ENCODE measurements at places on chromosomes 5 and 9. TPM values are rescaled to one million over a fixed set of nuclear protein-coding genes. Genes with fewer than 3 reads are reported as not detected.

SREK1 gene
- 57.0 TPM for total RNA-seq

CERCAM gene
- 0.30 TPM for total RNA-seq

GRCh38 chr5:127409246-127409917, 108.1 kb upstream of the PRRC1 start:
- no peak for DNase-seq

DNA sequence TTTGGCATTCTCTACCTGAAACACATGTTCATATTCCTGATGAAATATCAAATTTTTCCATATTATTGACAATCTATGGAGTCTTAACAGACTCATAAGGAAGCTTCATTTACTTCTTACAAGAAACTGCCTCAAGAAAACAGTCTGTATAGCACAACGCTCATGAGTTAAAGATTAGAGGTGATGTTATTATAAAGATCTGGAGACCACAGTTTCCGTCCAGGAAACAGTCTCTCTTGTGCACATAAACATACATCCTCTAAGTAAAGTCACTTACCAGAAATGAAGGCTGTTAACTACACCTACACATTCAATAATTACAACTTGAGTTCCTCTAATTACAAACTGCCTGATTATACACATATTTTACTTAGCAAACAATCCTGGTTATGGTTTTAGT, 86.9 kb downstream of the RAPGEF6 start:
- DNase-seq: no peak

FRRS1L gene
- total RNA-seq: 0.10 TPM

DNA sequence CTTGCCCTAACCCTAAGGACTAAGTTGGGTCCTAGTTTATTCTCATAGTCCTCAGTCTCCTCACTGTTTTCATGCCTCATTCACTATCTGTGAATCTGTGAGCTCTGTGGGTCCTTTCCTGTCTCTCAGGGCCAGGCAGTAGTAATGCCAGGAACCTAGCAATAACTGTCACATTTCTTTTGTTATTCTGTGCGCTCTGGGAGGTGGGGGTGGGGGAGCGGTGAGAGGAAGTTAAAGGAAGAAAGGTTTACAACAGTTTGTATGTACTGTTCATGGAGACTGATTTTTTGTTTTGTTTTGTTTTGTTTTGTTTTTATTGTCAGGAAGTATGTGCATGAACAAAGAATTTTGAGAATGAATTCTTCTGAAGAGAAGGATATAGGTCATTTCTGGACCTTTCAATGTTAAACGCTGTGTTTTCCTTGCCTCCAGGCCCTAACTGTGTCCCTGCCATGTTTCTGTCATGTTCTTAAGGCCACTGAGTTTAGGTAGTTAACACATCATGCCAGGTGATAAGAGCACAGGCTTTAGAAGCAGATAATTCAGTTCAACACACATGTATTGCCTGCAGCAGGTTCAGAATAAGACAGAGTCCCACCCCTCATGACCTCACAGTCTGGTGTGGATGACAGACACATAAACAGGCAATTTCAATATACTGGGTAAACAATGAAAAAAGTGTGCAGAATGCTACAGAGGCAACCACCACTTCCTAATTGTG, 13.3 kb upstream of the FEM1C start:
- no peak for DNase-seq

DNA sequence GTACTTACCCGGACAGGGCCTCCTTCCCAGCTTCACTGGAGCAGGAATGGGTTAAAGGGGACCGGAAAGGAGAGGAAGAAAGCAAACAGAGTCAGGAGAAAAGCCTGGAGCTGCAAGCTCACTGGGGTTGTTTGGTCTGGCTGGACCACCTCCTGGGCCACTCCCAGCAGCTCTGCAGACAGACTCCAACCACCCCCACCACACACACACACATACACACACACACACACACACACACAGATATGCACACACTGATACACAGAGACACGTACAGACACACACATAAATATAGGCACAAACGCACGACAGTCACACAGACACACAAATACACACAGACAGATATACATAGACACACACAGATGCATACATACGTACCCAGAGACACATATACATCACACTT, 34.9 kb upstream of the SYNPO start:
- DNase-seq: no peak

DNA sequence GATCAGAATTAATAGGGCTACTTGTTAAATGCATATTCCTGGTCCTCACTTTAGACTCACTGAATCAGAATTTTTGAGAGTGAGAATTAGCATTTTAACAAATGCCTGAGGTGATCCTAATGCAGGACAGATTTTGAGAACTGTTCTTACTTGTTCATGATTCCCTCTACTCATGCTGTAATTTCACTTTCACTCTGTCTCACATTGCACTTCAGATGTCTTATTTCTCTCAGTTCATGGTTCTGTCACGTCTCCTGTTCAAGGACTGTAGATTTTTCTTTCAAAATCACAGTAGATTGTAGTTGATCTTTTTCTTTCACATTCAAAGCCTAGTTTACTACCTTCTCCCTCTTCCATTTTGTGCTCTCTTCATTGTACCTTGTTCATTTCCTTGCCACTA, 54.3 kb downstream of the ADGRV1 start:
- DNase-seq: no peak

ARL10 gene
- 7.9 TPM for total RNA-seq

TAS2R1 gene
- total RNA-seq: not detected

CTXN3 gene
- total RNA-seq: not detected

- no peak for DNase-seq
Measured at GRCh38 chr9:79685577-79685976, 113.8 kb downstream of the TLE4 start.

GRCh38 chr9:109556061-109556460, 58.0 kb upstream of the PTPN3 start:
- DNase-seq: no peak

GRCh38 chr5:165039748-165040147, 1534.3 kb downstream of the MAT2B start:
- DNase-seq: no peak

DNA sequence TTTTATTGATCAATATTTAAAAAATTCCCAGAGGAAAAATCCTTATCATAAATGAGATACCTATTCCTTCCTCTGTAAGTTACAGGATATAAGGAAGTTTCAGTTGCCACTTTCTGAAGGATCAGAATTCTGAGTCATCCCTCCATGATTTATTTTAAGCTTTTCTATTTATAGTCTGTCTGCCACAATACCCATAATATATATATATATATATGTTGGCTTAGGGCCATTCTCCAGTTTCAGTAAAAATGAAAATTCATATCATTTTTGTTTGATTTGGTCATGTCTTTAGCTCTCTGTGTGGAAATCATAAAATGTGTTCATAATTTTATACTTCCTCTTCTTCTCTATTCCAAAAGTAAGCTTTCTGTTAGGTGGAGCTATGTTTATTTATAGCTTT, 215.8 kb upstream of the CYLC2 start:
- DNase-seq: no peak

- no peak for DNase-seq
Measured at GRCh38 chr5:1666812-1667588, 132.6 kb downstream of the MRPL36 start.

DNA sequence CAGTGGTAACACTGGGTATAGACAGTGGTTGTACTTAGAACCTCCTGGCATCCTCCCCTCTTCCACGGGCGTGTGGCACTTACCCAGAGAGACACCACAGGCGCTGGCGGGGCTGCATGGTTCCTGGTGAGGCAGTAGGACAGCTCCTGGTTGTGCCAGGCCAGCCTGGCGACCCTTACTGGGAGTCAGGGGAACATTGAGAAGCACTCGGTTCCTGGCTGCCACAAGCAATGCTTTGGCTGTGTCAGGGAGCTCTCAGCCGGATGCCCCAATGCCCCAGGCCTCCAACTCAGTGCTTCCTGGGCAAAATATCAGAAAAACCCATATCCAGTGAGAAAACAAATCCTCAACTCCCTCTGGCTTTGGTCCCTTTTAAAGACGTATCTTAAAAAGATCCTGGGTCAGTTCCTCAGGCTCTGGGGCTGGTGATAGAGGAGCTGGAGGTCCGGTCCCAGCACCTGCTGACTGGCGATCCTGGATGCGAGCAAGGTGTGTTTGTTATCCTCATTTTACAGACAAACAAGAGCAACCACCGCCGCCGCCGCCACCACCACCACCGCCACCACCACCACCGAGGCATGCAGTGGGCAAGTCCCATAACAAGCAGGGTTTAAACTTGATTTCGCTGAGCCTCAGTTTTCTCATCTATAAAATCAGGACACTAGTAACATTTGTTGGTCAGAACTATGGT, 4.2 kb downstream of the NKX2-5 start:
- no peak for DNase-seq

TMEM232 gene
- 0.29 TPM for total RNA-seq

- no peak for DNase-seq
Measured at GRCh38 chr9:135199489-135199888, 112.0 kb downstream of the OLFM1 start.

DNA sequence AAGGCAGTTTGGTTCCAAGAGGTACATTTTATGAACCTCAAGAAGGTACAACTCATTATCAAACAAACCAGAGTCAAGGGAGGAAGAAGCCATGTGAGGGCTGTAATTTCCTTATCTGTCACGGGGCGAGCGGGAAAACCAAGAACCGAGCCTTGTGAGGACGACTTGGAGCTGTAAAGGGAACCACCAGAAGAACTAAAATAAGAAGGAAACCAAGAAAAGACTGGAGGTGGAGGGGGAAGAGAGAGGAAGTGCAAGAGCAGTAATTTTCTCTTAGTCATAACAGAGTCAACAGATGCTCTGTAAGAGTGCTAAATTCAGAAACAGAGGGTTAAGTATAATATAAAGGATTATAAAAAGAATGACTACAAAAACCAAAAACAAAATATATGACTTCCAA, 127.1 kb downstream of the DIRAS2 start:
- no peak for DNase-seq

DNA sequence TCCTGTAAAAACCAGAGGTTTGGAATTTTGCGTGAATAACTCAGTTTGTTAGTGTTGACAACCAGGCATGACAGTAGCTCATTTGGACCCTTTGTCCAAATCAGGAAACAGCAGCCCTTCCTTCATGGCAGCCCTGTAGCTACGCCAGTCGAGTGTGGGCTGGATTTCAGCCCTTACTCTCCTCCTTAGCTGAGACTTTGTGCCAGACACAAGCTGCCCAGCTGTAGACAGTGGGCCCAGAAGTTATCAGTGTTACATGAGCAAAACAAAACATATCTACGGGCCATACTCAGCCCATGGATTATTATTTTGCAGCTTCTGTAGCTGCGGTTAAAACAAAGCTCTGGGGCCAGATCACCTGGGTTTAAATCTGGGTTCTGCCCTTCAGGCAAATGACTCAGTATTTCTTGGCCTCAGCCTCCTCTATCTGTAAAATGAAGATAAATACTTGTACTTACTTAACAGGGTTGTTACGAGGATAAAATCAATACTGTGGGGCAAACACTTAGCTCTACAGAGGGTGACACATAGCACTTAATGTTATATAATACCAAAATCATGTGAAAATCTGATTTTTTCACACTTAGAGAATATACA, 76.9 kb downstream of the GHR start:
- DNase-seq: no peak

- no peak for DNase-seq
Measured at GRCh38 chr5:93249651-93250289, 331.2 kb downstream of the NR2F1-AS1 start.

PRRX2 gene
- 1.3 TPM for total RNA-seq

FOXD4 gene
- total RNA-seq: 0.10 TPM

EMB gene
- 61.6 TPM for total RNA-seq

CNOT8 gene
- total RNA-seq: 50.1 TPM

PCDHB6 gene
- 0.05 TPM for total RNA-seq

DNA sequence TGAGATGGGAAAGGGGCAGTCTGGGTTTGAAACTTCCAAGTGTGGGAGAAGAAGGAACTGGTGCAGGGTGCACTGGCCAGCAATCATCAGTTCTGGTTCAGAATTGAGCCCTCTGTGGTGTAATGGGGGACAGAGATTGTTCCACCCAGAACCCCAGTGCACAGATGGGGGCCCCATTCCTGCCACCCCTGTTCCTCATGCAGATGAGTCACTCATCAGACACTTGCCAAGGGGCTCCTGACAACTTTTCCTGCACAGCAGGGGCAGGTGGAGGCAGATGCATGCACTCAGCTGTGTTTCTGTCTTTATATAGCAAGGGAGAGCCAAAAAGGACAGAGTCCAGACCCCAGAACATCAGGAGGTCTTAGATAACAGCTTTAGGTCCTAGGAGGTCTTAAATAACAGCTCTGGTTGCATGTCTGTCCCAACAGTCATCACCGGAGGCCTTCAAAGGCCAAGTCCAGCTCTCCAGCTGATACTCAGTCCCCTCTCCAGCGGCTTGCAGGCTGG, 252.9 kb downstream of the HSPA4 start:
- no peak for DNase-seq

GRCh38 chr9:18720691-18721090, 246.7 kb downstream of the ADAMTSL1 start:
- DNase-seq: no peak

- peak; percentile 11 for DNase-seq
Measured at GRCh38 chr9:121071756-121072421, 2.9 kb upstream of the CNTRL start.
